ENCODE measurements at places on chromosomes 13 and 19.
A peak's percentile ranks its signal among the peaks of the same experiment; 100 is the strongest.

DNA sequence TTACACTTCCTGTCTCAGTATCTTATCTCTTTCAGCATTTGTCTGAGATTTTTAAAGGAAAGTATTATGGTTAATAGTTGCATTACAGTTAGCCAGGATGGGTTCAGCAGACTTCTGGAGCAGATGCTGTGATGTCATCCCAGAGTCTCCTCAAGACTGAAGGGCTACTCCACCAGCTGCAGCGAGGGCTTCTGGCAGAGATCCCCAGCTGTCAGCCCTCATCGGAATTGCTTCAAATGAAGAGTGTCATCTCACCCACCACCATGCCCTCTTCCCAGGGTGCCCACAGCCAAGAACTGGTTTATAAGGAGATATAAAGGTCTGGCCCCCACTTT, 84.4 kb downstream of the FAM216B start:
- no peak for DNase-seq

GRCh38 chr13:35826626-35827254, 304.4 kb downstream of the DCLK1 start:
- peak; percentile 18 for DNase-seq

GRCh38 chr13:80668452-80668851, 327.5 kb upstream of the SPRY2 start:
- no peak for DNase-seq

GRCh38 chr19:50050406-50051227, 24.8 kb downstream of the ZNF473 start:
- DNase-seq: no peak

- DNase-seq: no peak
Measured at GRCh38 chr13:48194379-48194754, 38.6 kb upstream of the ITM2B start.

DNA sequence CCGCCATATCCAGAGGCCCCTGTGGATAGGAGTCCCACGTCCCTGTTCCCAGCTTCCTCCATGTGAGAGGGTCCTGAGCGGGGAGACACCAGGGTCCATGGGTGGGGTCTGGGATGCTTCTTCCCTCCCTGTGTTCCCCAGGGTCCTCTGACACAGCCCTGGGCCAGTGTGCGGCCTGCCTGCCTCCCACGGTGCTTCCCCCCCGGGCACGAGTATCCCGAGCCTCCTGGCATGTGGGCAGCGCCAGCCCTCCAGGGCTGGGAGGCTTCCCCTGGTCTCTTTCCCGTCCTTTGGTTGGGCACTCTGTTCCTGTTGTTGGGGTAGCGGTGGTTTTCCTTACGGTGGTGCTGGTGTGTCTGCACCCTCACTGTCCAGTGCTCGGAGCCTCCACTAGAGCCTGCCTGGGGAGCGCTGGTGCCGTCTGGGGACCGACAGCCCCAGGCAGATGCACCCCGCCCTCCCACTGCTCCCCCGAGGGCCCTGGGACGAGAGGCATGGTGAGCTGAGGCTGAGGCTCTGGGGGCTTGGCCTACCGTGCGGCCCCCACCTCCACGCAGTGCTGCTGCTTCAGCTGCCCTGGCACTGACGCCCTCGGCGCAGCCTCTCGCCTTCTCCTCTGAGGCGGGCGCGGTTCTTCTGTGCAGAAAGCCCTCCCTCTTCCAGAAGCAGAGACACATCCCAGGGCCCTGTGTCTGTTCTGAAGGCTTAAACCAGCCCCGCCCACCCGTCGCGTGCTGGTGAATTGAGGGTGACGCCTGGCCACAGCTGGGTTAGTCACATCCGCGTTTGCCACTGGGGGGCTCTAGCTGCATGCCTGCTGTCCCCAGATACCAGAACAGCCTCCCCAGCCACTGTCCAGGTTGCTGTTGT, 27.9 kb downstream of the PLEKHJ1 start:
- peak; percentile 31 for DNase-seq

DNA sequence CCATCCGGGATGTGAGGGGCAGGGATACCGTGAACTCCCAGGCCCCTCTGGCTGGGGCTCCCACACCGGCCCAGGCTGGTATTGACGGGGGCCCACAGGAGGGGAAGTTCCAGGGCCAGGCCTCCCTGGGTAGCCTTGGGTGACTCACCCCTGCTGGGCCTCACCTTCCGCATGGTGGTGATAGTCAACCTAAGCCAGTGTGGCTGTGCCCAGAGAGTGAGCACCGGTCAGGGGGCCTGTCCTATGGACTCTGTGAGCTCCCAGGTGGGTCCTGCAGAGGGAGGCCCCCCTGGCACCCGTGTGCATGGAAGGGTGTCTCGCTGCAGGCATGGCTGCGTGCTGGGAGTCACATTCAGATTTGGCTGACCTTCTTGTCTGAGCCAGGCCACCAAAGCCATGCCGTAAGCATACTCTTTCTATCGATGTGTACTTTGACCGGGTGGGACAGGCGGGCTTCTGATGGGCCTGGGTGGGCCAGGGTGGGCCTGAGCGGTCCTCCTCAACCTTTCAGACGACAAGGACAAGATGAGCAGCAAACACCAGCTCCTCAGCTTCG, 27.6 kb downstream of the DHX34 start:
- DNase-seq: no peak

GRCh38 chr19:51627491-51628138, 2.6 kb downstream of the SIGLEC5 start:
- DNase-seq: no peak

- DNase-seq: no peak
Measured at GRCh38 chr13:24027494-24027893, 130.2 kb upstream of the C1QTNF9B start.

DNA sequence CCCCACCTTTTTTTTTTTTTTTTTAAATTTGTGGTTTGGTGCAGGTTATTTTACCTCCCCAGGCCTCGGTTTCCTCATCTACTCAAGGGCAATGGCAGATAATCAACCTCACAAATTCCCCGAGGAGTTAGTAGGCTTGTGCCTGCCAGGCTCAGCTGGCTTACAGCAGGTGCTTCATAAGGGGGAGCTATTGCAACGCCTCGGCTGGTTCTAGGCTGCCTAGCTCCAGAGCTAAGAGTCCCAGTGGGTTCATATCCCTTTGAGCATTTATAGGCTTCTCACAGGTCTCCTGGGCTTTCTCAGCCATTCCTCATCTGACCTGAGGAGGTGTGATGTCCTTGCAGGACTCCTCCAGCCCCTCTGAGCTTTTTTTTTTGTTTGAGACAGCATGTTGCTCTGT, 10.6 kb downstream of the BCKDHA start:
- DNase-seq: no peak

DNA sequence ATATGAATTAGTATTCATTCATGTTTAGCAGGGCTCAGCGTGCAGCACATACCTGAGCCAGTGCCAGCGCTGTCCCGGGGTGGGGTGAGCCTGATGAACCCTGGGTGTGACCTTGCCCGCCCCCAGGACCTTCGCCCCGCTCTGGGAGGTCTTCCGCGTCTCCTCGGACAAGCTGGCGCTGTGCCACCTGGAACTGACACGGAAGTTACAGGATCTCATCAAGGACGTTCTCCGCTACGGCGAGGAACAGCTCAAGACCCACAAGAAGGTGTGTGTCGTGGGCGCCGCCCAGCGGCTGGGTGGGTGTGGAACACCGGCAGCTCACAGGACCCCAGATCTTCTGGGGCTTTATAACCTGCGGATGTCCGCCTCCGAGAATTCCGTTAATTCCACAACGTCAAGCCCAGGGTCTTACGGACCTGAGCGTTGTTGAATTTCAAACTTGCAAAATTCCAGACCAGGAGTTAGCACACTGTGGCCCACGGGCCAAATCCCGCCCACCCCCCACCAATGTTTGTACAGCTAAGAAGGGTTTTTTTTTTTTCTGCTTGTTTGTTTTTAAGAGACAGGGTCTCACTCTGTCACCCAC, 15.4 kb downstream of the FCHO1 start:
- peak; percentile 81 for DNase-seq
